Adrenal gland (tissue), 19 donors: ENCODE measurements at places on chromosomes 5 and 9.
A peak's percentile ranks its signal among the peaks of the same experiment; 100 is the strongest.

DNA sequence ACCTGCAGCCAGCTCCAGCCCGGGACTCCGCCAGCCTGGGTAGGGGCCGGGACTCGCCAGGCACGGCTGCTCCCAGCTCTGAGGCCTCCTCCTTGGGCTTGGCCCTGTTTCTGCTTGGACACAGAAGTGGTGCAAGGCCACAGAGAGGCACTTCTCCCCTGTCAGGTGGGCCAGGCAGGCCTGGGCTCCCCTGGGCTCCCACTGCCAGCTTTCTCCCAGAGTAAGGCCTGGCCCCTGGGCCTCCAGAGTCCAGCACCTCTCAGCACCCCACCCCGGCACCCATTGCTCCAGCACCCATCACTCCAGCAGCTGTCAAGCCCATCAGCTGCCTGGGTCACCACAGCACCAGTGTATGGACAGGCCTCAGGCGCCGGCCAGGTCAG lies 71.1 kb upstream of the LRRTM2 start:
- peak; percentile 22 for DNase-seq

GRCh38 chr5:78543292-78543691 lies 105.3 kb downstream of the LHFPL2 start:
- no peak for DNase-seq

GRCh38 chr9:113556877-113557593 lies 93.5 kb downstream of the RGS3 start:
- DNase-seq = no peak

DNA sequence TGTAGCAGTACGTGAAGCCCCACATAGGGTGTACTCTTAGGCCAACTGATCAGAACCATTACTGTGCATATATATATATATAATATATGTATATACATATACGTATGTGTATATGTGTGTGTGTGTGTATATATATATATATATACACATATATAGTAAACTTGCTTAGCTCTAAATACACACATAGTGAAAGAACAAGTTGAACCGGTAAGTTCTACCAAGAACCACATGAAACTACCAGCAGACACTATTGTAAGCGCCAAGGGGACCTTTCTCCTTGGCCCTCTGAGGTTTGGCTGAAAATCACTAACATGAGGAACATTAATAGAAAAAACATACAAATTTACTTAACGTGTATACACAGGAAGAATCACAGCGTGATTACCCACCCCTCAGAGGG lies 1.8 kb upstream of the TARS1 start:
- no peak for DNase-seq

DNA sequence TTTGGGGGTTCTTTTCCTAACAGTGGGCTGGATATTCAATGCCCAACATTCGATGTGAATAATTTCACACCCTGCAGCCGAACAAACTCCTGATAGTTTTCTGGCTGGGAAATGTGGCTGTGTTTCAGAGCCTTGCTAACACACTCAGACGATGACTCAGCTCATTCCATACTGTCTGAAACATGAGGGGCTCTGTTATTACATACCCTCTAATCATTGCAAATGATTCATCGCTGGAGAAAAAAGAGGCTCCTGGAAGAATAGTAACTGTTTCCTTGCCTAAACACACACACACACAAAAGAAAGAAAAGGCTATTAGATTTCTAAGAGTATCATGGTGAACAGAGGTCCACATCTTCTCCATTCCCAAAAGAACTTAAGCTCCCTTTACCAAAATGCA lies 75.8 kb downstream of the OXCT1 start:
- DNase-seq = no peak

- no peak for DNase-seq
Observed at GRCh38 chr5:131661933-131662332, 26.9 kb upstream of the RAPGEF6 start.

DNA sequence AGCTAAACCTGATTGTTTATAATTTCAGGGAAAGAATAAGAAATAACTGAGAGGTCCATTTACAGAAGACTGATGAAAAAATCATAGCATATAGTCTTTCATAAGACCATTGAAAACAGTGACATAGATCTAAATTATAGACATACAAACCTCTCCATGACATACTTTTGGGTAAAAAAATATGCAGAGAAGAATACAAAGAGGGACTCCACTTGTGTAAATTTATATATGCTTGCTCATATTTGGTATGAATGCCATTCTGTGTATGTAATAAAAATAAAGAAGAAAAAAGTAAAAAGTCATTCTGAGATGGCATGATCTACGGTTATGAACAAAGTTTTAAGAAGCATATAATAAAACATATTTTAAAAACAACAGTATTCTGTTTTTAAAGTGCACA lies 310.7 kb downstream of the ASTN2 start:
- DNase-seq = no peak

- DNase-seq = no peak
Observed at GRCh38 chr5:60323596-60323995, 376.4 kb downstream of the DEPDC1B start.

GRCh38 chr9:127020802-127021078 lies 101.7 kb downstream of the ANGPTL2 start:
- no peak for DNase-seq

DNA sequence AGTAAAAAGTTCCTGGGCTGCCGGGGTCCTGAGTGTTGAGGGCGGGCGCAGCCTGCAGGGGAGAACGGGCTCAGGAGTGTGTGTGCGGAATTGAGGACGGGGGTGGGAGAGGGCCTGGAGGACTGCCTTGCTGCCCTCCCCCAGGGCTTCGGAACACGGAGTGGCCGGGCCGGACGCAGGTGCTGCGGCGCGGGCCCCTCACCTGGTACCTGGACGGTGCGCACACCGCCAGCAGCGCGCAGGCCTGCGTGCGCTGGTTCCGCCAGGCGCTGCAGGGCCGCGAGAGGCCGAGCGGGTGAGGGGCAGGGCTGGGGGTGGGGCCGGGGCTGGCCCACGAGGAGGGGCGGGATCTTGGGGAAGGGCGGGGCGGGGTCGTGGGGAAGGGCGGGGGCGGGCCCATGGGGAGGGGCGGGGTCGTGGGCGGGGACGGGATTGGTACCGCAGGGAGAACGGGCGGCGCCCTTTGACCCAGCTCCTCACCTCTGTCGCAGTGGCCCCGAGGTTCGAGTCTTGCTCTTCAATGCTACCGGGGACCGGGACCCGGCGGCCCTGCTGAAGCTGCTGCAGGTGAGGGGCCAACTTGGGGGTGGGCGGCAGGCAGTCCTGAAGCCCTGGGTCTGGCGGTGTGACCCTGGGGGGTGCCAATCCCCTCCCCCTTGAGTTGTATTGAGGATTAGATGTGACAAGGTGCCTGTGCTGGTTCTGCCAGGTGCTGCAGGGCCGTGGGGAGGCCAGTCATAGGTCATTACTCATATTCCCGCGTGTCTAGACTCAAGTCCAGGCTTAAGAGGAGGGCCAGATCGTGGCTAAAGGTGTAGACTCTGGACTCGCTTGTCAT lies 7.1 kb downstream of the FPGS start:
- DNase-seq = no peak

DNA sequence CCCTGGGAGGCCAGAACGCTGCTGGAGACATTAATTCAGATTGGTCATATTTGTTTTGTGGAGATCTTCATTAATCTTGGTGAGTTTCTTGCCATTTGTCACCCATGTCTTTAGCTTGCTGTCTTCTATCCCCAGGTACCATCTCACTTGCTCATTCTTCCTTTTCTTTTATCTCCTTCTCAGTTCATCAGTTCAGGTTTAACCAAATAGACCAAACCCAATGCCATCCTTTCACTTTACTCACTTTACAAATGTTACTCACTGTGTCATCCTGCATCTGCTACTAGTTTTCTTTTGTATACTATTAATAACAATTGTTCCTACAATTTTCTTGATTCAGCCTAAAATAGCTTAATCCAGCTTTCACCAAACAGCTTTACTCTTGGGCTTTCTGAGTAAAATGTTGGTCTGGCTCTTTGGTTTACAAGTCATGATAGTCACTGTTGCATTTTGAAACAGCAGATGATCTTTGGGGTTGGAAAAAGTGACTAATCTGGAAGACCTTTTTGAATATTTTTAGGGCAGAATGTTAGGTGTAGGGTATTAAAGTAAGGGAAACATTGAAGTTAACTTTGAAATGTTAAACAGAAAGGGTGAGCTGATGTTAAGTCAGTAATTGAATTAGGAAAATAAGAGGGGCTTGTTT lies 246.9 kb downstream of the ZSWIM6 start:
- no peak for DNase-seq

GRCh38 chr5:39219437-39219836 lies at the start of gene FYB1:
Gene FYB1 (minus strand): TSS chr5:39219563. CDS start chr5:39202960, 16,603 bp downstream.
- DNase-seq = peak; percentile 26

- no peak for DNase-seq
Observed at GRCh38 chr9:87542141-87542540, 44.5 kb downstream of the DAPK1 start.

- DNase-seq = no peak
Observed at GRCh38 chr9:117334101-117334500, 80.8 kb downstream of the ASTN2 start.

GRCh38 chr5:181199881-181200638 lies 4.9 kb downstream of the TRIM7 start:
- no peak for DNase-seq

DNA sequence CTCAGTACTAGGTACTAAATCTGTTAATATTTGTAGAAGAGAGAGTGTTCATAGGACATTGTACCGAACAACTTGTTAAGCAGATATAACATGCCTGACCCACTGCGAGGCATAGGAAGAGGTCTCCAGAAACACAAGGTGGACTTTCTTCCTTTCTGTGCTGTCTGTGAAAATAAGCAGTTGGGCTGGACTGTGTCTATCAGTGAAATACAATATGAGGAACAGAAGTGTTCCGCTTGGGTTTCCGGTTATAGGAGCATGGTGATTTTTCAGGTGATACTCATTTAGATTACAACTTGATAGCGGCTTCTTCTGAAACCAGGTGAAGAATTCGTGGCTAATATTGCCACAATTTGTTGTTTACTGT lies 60.9 kb upstream of the TLR4 start:
- no peak for DNase-seq

DNA sequence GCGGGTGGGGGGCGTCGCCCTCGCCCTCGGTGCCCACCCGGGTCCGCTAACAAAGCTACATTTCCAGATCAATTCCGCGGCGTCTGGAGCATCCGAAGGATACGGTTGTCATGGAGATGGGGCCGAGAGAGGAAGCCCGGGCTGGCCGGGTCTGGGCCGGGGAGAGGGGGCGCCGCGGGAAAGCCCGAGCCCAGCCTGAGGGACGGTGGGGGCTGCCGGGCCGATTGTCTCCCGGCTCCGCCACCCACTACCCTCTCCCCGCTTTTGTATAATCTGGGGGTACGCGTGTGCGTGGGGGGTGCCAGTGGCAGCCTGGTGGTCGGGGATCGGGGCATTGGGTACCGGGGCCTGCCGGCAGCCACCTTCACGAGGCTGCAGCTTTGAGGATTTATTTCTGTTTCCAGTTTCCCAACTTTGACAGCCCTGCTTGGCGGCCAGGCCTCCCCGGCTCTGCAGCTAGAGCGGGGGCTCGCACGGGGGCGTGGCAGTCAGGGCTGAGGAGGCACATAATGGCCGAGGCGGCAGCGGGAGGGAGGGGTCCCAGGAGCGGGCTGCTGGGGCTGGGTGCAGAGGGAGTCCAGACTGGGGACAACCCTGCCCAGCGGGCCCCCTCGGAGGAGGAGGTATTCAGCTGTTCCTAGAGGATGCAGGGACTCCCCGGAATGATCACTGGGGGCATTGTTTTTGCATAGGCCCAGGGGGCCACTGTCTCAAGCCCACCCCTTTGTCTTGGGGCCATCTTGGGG lies 626 bp downstream of the PSD2 start:
- DNase-seq = no peak

DNA sequence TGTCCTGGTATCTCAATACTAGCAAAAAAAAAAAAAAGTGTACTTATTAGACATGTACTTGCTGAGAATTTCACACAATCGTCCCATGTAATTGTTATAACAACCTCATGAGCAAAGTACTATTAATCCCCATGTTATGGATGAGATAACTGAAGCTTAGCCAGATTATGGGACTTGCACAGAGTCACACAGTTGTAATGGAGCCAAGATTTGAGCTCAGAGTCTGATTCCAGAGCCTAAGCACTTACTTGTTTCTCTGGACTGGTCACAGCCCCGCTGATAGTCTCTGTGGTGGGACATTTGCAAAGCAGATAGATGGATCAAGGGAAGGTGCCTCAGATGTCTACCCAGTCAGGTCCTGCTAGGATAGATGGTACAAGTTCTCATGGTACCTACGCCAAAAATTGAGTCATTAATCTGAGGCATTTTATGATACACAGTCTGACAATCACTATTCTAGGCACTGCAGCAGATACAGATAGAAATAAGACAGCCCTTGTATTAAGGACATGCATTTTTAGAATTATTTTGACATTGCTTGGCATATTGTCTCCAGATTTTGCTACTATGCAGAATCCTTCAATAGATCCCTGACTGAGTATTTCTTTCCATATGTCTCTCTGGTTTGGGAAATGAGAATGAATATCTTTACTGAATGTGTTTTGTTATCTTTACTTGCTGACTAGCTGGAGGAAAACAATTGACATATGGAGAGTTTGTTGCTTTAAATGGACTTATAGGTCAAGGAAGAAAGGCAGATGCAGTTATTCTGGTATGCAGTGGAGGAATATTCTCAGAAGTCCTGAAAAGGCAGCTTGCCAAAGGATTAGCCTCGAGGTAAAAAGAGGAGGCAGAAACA lies 149.5 kb downstream of the ADAMTSL1 start:
- no peak for DNase-seq

DNA sequence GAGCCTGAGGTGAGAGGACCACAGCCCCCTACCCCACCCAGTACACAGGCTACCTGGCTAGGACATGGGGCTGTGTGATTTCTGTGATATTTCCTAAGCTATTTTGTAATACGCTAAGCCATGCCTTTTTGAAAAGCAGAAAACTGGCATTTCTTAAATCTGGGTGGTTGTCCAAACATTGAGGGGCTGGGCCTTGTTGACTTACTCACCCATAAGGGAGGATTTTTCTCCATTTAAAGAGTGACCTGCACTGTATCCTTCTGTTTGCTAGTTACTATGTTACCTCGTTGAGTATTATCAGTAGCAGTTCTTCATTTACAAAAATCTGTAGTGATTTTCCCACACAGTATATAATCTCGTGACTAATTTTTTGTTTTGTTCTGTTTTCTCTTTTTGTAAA lies 117.5 kb upstream of the OTULINL start:
- no peak for DNase-seq

- DNase-seq = no peak
Observed at GRCh38 chr9:16815079-16815478, 55.4 kb downstream of the BNC2 start.

DNA sequence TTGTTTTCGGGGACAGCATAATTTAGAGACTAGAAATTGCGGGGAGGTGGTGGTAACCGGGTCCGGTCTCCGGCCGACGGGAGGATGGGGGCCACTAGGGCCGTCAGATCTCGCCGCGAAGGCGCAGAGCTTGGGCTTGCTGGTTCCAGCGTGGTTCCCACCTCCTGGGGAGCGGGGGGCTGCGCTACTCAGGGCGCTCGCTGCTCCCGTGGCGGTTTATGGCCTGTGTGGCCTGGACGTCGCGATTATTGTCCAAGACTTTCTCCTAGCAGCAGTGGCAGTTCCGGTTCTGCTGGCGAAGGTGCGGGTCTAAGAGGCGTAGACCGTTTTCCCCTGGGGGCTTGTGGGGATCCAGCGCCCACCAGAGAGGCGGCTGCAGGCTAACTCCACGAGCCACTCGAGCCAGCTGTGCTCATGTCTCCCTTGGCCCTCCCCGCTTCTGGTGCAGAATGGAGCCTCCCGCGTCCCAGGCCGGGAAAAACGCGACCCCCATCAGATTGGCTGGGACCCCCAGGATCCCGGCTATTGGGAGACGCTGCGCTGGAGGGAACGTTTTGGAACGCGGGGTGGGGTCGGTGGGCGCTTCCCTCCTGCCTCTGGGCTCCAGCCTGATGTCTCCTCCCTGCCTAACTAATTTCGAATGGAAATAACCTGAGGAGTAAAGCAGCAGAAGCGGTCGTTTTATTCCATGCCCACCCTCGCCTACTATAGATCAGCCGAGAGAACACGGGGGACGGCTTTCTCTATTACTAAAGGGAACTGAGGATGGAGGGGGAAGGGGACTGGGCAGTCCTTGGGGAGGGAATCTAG lies 87.1 kb downstream of the ENTREP1 start:
- no peak for DNase-seq
